ENCODE measurements at places on chromosomes 5 and 9.
A peak's percentile ranks its signal among the peaks of the same experiment; 100 is the strongest.

GRCh38 chr5:122311961-122312590 is at the start of gene SNCAIP:
SNCAIP (plus strand) TSS chr5:122312237; CDS start chr5:122391135, 78,898 bp downstream.
- DNase-seq: peak; percentile 15

- no peak for DNase-seq
These were observed 2.7 kb downstream of the MLLT3 start for GRCh38 chr9:20619487-20620200.

DNA sequence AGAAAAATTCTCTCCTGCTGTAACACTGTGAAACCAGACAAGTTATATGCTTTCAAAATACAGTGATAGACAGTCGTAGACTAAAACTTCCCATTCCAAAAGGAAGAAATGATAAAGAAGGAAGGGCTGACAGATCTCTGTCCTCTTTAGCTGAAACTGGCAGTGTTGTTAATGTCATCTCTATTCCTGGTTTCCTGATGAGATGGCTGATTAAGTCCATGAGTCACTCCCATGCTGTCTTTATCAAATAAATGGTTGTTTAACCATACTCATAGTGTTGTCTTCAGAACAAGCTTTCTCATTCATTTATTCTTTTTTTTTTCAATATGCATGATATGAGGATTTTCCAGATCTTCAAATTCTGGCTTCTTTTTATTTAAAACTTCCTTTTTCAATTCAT is 952.2 kb upstream of the WWC1 start:
- DNase-seq: no peak

GRCh38 chr9:107874591-107875369 is 385.2 kb upstream of the KLF4 start:
- no peak for DNase-seq

- no peak for DNase-seq
These were observed 220.9 kb downstream of the MAPKAP1 start for GRCh38 chr9:125486152-125486508.

- DNase-seq: no peak
These were observed 8.7 kb downstream of the GRK6 start for GRCh38 chr5:177434942-177435738.

DNA sequence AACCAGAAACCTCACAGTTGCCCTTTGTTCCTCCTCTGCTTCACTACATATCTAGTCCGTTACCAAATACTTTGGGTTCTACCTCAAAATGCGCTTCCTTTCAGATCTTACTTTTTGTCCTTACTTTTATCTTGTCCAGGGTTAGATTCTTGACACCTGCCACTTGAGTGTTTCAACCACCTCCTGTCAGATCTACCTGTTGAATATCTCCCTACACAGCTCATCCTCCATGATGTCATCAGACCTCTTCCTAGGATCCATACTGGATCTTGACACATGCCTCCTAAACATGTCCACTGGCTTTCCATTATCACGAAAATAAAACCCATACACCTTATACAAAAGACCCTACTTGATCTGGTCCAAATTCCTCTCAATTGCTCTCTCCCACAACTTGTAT is 125.2 kb upstream of the SLC24A2 start:
- no peak for DNase-seq

GRCh38 chr9:125815568-125815967 is 68.4 kb downstream of the PBX3 start:
- no peak for DNase-seq

GRCh38 chr9:35598866-35599590 is 6.0 kb upstream of the TESK1 start:
- no peak for DNase-seq

GRCh38 chr9:132241483-132241839 is 79.6 kb downstream of the NTNG2 start:
- DNase-seq: no peak

DNA sequence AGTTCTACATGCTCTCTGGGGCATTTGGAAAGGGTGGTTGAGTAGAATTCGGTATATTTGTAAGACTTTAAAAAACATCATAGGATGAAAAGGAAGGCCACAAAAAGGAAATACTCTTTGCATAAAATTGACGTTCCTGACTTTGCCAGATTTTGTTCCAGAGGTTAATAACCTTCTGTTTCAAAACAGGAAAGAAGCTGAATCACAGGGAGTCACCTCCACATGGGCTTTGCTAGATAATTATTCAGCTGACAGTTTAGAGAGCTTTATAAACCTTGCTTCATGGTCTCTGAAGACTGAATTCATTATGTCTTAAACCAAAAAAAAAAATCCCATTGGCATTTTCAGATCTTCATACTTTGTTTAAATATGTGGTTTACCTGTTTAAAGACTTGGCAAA is 203.7 kb downstream of the SEMA6A start:
- no peak for DNase-seq

DNA sequence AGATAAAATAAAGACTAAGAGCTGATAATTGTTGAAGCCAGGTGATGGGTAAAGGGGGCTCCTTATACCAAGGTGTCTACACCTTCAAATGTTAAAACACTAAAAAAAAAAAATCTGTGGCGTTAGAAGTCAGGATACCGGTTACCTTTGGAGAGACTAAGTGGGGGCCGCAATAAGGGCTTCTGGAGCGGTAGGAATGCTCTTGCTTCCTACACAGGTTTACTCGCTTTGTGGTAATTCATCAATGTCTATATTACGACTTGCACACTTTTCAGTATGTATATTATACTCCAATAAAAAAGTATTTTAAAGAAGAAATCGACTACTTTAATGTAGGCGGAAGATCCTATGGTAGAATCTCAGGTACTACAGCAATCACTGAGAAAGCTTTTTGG is 12.5 kb downstream of the MRPS27 start:
- DNase-seq: no peak

GRCh38 chr5:167294882-167295680 is 996.4 kb upstream of the WWC1 start:
- no peak for DNase-seq

DNA sequence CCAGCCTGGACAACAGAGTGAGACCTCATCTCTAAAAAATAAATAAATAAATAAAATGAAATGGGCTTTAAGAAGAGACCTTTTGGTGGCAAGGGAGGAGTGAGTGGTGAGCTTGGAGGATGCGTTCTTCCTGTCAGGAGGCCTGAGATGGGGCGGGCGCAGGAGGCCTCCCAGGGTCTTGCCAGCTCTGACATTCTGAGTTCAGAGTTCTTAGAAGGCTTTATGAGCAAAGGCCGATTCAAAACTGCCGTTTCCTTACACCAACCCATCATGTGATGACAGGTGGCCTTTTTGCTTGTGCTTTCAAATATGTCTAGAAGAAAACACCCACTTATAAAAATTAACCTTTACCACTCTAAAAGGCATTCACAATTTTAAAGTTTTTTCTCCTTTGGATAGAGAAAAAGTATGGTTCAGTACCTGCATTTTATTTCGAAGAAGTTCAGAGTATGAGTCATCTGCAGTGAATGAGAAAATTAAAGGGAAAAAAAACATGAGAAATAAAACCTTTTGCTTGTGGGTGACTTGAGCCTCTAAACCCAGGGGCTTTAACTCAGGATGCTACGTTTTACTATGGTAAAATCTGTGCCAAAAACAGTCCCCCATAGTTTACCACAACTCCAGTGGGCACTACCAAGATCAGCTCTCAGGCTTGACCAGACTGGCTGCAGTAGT is 157.4 kb upstream of the OTULINL start:
- DNase-seq: no peak

Measured in GM12892 (cell line).